Liver (tissue), 10 donors: ENCODE measurements at places on chromosomes 6 and 20.

DNA sequence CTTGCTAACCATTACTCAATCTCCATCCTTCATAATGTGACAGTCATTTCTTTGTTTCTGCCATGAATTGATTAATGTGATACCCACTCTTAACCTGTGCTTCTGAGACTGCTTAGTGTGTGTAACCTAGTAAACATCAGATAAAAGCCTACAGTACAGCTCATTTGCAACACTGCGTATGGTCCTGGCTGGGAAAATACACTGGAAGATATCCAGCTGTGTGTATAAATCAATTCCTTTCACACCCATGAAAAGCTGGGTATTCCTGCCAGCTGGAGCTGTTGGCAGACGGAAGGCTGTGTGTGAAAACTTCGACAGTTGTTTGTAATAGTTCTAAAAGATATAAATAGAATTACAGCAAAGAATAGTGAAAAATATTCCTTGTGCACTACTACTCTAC is 509.2 kb downstream of the FRK start:
- DNase-seq: no peak

DNA sequence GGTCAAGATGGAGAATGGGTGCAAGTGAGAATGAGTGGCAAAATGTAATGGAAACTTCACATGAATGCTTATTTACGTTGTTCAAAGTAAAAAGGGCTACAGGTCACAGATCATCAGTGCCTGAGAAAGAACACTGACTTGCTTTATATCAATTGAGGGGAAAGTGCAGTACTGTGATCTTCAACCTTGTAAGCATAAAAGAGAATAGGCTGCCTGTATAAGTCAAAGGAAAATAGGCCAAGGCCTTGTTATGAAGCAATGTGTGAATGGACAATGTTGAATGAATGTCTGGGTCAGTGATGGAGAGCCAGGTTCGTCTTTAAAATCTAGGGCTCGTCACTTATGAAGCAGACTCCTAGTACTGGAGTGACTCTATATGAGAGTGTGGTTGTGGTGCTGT is 158.6 kb upstream of the NT5E start:
- DNase-seq: no peak

DNA sequence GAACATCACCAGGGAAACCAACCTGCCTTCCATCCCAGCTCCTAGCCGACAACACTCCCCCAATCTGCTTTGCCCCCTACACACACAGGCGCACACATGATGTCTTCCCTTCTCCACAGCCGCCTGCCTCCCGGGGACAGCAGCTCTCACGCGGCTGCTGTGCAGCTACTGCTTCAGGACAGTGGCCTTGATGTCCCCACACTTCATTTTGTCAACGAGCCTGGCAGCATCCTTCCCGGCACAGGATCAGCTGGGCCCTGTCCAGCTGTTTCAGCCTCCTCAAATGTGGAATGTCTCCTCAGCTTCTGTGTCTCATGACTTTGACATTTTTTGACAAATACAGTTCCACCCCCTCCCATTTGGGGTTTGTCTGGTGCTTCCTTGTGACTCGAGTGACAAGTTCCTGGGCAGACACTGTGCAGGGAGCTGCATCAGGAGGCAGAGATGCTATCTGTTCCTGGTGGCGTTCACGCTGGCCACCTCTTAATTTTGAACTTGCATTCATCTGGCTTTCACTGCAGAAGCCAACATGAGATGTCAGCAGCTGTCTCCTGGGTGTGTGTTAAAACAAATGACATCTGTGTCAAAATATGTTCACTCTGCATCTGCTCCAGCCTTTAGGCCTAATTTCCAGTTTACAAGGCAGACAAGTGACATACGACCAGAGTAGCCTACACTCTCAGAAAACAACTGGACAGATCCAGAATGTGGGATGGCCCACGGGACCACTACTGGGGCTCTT is 57.2 kb downstream of the GINS1 start:
- DNase-seq: no peak

DNA sequence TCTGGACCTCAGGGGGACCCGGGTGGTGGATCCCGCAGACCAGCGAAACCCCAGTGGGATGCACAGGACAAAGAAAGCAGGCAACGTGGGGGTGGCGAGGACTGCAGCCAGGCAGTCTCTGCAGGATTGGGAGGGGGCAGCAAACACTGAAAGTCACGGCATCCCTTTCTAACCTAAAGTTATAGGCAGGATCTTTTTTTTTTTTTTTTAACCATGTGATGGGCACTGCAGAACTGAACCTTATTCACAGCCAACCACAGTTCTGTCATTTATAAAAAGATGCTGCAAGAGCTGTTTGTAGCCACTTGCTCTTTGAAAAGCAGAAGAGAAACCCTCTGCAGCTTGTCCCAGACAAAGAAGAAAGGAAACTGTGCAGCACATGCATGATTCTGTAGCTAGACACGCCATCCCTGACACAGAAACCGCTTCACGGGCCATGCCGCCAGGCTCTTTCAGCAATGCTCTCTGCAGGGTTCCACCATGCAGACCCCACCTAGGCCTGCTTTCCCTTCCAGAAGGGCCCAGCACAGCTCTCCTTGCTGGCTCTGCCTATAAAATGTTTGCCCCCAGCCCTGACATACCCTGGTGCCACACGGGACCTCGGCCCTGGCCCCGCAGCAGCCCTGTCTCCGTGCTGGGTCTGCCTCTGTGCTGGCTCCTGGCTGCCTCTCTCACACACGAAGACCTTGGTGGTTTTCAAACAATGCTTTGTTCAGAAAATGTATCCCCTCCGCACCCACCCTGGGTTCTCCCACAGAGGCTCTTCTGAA is 70.8 kb downstream of the PYGB start:
- DNase-seq: no peak

- no peak for DNase-seq
Measured at GRCh38 chr6:71589254-71589653, 297.1 kb upstream of the RIMS1 start.

DNA sequence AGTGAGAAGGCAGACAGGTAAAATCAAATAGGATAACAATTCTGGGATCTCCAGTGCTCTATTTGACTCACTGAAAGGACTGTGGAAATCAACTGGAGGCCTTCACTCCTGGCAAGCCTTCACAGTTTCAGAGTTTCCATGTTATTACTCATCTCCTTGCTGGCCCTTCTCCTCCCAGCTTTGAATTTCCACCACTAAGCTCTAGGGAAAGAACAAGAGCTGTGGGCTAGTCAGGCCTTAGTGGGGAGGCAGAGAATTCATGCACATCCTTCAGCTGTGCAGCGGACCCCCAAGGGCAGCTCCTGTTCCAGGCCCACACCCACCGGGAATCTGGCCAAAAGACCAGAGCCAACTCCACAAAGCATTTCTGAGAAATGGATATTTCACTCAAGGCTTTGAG is 26.0 kb downstream of the MYLIP start:
- no peak for DNase-seq

DNA sequence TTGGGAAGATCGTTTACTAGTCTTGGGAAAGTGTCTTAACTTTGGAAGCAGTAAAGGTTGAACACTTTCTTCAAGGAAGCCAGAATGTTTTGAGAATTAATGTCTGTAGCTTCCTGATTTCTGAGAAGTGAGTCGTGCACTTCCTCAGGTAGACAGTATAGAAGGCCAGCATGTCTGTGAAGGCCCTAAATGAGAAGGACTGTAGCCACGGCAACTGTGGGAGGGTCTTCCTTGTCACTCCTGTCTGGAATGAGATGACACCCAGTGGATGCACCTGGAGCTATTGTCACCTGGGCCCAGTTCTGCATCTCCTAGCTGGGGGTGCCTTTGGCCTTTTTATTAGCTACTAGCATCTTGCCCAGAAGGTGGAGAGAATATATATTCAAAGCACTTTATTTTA is 8.8 kb downstream of the STX16 start:
- no peak for DNase-seq

GRCh38 chr6:121856296-121856695 is 420.9 kb downstream of the GJA1 start:
- no peak for DNase-seq

GRCh38 chr6:3422435-3423070 is 34.3 kb downstream of the SLC22A23 start:
- no peak for DNase-seq
